M059J (cell line): ENCODE measurements at places on chromosomes 5 and 9.
A peak's percentile ranks its signal among the peaks of the same experiment; 100 is the strongest.

DNA sequence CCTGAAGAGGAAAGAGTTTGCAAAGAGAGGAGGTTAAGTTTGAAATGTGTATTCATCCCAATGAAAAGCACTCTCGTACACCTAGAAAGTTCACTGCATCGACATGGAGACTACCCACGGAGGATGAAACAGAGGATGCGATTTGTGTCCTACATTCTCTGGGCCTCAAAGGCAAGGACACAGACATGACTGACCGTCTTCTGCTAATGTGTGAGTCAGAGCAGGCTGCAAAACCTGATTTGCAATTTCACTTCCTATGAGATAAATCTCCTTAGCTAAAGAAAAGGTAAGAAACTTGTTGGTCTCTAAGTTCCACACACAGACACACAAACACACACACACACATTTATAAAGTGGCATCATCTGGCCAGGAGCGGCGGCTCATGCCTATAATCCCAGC lies 98.6 kb downstream of the GNAQ start:
- DNase-seq: no peak

DNA sequence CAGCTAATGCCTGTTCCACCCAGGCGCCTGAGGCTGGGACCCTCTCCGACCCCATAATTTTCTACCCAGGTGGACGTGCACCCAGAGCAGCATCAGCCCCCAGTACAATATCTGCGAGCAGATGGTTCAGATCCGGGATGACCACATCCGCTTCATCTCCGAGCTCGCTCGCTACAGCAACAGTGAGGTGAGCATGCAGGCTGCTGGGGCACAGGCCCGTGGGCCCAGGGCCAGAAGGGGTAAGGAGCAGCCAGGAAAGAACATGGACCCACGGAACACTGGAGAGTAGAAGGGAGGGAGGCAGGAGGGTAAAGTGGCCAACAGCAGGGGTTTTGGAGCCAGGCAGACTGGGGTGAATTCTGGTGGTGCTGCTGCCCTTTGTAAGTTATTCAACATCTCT lies 45.7 kb downstream of the CYFIP2 start:
- no peak for DNase-seq

- no peak for DNase-seq
Observed at GRCh38 chr5:112876362-112876761, 15.3 kb downstream of the SRP19 start.

DNA sequence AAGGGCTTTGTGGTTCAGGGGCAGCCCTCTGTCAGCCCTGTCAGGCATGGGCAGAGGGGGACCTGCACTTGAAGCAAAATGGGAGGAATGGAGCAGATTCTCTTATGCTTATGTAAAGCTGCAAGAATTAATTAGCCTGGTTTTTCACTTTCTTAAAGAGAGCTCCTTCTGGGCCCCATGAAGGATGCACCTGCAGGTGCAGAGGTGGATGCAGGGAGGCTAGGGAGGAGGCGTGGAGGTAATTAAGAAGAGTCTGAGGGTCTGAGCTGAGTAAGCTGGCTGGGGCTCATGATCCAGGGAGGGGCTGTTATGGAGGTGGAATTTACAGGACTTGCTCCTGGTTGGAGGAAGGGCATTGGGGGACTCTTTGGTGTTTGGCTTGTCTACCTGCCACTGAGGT lies 22.0 kb downstream of the NSG2 start:
- DNase-seq: no peak

DNA sequence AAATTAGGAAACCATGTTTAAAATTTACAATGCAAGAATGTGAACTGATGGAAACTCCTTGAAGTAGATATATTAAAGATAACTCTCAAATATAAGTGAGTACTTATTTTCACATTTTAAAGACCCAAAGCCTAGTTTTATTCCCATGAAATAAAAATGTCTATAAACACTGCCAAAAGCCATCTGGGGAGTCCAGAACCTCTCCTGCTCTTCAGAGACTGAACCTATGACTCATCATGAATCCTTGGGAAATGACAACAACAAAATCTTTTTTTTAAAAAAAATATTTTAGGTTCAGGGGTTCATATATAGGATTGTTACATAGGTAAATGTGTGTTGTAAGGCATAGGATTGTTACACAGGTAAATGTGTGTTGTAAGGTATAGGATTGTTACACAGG lies 33.8 kb upstream of the FYB1 start:
- DNase-seq: peak; percentile 58

GRCh38 chr9:98329281-98329680 lies 73.8 kb upstream of the TBC1D2 start:
- peak; percentile 35 for DNase-seq

GRCh38 chr9:89555036-89555415 lies 49.8 kb upstream of the GADD45G start:
- DNase-seq: no peak

DNA sequence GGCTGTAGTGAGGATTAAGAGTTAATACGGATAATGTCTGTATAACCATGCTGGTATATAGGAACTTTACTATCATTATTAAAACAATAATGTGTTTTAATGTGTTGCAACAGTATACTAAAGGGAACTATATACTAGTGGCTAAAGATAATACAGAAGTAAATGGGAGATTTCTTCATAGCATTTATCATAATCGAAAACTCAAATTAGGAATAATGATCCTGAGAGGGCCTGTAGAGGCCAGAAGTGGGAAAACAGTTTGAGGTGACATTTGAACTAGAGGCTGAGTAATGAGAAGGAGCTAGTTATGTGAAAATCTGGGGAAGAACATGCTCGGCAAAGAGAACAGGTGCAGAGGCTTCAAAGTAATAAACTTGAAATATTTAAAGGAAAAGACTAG lies 2.9 kb downstream of the TCERG1 start:
- DNase-seq: no peak

- no peak for DNase-seq
Observed at GRCh38 chr9:28600226-28600625, 1026.9 kb upstream of the C9orf72 start.

DNA sequence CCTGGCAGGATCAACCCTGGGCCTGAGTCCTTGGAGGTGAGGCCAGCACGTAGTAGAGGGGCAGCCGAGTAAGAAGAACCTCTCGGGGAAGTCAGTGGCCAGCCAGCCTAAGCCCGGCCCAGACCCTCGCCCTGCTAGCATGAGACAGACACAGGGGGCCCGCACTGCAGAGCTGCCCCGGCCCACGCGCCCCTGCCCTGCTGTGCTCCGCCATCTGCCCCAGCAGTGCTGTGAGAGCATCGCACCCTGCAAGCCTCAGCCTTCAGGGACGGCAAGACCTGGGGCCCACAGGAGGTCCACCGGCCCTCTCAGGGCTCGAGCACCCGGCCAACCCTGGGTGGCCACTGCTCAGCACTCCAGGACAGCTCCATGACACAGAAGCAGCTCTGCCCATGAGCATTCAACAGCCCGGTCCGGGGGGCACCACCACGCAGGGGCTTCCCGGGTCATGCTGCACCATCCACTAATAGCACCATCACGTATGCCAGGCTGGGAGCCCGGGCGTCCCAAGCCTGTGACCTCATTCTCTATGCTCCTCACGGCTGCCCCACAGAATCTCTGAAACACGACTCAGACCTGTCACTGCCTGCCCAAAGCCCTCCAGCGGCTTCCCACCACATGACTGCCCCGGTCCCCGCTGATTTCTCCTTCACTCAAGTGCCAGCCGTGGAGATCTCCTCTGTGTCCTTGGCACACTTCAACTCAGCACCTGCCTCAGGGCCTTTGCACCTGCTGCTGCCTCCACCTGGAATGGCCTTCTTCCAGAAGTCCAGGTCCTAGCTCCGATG lies 38.1 kb downstream of the ADAMTS2 start:
- no peak for DNase-seq

DNA sequence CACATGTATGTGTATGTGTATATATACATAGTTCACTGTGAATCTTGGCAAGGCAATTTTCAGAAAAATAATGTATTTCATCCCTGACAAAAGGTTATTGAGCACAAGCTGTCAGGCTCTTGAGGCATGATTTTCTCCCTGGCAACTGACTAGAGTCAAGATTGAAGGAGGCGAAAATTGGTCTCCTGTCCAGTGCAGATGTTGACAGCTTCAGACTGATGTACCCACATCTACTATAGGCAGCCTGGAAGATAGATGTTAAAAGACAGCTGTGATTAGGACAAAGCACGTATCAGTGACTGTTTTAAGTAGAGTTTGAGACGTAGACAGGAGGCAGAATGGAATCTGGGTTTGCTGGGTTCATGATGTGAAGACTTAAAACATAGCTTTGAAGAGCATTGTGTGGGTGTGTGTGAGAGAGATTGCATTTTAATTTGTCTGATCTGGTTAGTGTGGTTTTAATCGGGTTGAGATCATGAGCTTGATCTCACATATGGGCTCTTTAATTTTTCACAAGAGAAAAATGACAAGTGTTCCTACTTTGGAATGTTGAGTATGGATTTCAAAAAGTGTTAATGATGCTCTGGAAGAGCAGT lies 39.1 kb downstream of the CTNNA1 start:
- no peak for DNase-seq

DNA sequence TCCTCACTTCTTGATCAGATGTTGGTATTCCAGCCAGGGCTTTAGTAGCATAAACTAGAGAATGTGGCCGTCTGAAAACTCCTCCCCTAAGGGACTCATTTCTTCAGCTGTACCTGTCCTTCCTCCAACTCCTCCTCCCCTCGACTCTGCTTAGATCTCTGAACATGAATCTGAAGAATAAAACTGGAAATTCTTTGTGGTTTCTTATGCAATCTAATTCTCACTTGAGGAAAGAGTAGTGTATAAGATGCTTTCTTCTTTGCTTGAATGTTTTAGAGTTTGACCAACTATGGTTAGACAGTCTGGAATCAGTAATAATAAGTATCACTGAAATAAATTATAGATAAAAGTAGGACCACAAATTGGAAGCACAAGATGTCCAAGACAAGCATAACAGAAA lies 128.5 kb downstream of the LRRC70 start:
- DNase-seq: no peak

DNA sequence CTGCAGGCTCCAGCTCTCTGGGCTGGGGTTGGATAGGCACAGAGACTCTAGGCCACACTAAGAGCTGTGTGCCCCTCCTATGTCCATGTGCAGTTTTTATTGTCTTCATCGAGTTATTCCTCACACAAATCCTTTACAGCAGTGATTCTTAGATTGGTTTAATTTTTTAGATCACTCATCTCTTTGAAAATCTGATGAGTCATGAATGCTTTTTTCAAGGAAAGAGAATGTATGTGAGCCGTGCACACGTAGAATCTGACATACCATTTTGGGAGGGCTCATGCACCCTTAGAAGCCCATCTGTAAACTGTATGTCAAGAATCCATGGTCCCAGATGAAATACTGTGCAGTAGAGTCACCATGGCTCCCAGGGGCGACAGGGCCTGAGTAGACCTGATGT lies 100.7 kb upstream of the S1PR3 start:
- DNase-seq: no peak

DNA sequence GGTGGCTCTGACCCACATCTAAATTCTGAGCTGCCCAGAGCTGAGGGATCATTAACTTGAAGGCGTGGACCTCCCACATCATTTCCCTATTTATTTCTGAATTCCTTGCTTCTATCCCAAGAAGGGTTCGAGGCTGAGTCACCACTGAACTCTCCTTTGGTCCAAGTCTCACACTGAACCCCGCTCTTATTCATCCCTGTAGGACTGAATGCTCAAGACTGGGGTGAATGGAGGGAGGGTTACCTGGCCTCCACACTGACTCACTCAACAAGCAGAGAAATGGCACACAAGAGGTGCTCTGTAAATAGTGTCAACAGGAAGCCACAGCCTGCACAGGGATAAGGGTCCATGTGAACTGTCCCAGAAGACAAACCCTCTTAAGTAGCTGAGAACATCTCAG lies 79.1 kb upstream of the FSTL4 start:
- peak; percentile 45 for DNase-seq

DNA sequence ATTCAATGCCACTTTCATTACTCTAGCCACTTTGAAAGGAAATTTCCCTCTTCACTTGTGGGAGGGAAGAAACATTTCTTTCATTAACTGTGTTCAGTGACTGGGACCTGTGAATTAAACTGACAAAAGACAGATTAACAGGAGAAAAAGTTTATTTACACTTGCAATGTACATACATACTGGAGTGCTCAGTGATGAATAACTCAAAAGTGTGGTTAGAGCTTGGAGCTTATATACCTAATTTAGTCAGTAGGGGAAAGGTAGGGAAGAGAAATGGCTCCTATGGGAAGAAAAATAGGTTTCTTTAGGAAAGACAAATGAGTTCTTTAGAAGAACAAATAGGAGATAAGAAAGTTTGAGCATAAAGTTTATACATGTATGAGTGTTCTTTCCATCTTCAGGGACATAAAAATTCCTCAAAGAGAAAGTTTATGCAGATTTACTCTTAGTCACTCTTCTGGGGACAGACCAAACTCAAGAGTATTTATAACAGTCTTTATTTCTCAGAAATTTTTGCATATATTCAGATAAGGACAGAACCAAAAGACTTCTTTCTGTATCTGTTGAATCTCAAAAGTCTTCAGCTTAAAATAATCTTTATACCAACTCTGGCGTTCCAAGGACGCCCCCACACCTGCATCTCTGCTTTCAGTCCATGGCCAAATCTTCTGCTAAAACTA lies 120.0 kb upstream of the RAI14 start:
- peak; percentile 28 for DNase-seq

GRCh38 chr9:112355427-112355897 lies 22.0 kb upstream of the PTBP3 start:
- no peak for DNase-seq

DNA sequence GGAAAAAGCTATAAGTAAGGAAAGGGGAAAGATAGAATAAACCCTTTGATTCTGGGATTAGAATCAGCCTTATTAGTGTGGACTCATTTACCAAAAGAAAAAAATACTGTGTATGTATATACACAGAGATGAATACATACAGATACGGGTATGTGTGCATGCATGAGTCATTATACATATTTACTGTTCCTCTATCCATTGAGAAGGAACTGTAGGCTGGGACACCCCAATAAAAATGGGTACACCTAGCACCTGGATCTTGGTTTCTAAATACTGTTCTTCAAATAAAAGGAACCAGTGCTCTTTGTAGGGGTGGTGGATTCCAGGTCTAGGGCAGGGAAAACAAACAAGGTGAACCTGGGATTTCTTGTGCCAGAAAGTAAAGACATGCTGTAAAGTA lies 48.3 kb downstream of the WHRN start:
- no peak for DNase-seq

GRCh38 chr5:149473441-149473840 lies 77.8 kb downstream of the CSNK1A1 start:
- no peak for DNase-seq

DNA sequence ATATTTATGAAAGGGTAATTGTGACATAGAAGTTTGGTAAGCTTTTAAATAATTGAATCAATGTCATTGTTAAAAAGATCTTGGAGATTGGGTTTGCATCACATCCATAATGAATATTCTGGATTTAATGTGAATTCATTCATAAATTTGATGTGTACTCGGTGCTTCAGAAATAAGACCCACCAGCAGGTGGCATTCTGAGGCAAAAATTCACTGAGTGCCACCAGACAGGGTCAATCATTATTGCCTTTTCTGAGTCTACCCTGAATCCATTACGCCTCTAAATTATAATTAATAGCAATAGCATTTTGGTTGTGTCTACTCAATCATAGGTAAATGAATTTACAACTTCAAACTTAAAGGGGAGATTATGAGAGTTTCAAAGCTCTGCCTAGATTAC lies 1.0 kb downstream of the TRPC7 start:
- no peak for DNase-seq

GRCh38 chr9:33517373-33517772 lies 6.7 kb upstream of the ANKRD18B start:
- peak; percentile 75 for DNase-seq
